ENCODE measurements at places on chromosomes 6 and 20.

GRCh38 chr6:25446830-25447569 is 167.8 kb downstream of the CARMIL1 start:
- no peak for DNase-seq

DNA sequence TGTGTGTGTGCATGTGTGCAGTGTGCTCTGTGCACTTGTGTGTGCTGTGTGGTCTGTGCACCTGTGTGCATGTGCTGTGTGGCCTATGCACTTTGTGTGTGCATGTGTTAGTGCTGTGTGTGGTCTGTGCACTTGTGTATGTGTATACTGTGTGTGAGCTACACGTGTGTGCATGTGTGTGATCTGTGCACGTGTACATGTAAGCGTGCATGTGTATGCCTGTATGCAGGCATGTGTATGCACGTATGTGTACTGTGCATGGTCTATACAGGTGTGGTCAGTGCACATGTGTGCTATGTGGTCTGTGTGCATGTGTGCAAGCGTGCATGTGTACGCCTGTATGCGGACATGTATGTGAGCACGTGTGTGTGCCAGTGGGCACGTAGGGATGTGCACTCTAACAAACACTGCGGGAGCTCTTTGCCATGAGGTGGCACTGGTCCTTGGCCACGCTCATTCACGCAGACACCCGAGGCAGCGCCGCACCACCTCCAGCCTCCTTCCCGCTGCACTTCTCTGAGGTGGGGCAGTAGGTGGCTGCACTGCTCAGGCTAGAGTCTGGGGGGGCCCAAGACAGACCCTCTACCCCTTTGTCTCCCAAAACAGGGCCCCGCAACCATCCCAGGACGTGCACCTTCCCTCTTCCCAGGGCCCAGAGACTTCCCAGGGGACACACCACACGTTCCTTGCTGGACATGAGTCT is 42.4 kb upstream of the CHRNA4 start:
- DNase-seq, result no peak

DNA sequence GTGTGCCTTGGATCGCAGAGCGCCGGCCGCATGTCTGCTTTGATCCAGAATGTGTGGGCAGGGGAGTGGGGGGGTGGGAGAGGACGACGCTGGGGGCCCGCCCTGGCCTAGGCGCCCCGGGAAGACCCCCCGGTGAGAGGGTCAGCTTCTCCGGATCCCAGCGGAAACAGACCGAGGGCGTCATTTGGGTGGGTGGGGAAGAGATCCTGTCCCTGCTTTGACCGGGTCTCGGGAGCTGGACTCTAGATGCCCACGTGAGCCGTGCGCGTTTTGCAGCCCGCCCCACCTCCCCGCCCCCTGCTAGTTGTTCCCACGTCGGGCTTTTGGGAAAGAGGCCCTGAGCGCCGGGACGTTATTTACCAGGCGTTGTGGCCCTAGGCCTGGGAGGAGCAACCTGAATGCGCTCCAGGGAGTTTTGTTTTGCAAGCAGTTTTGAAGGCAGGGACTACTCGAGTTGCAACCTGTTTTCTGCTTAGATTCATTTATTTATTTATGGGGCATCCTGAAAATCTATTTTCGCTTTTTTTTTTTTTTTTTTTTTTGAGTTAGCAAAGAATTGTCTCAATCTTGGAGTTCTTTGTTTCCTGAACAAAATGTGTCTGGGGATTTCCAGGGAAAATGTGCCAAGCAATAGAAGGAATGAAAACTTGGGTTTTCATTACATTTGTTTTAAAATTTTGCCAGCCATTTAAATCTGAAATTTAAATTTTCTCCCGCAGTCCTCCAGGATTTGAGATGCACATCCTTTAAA is 1.6 kb downstream of the DSP start:
- no peak for DNase-seq

GRCh38 chr6:4355241-4355640 is 219.9 kb upstream of the ECI2 start:
- no peak for DNase-seq

DNA sequence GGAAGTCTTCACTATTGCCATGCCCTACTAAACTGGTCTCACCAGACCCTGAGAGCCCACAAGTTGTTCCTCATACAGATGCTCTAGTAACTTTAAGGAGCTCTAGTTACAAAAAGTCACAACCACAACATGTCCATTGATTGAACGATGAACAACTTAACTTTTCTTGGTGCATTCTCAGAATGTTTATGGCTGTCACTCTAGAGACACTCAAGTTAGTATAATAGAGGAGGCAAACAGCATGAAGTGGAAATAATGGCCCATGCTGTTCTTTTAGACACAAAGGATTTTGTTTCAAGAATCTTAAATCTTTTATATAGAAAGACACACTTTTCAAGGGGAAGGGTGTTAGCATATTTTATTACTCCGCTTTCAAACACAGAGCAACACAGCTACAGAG is 934.4 kb downstream of the HACE1 start:
- no peak for DNase-seq

DNA sequence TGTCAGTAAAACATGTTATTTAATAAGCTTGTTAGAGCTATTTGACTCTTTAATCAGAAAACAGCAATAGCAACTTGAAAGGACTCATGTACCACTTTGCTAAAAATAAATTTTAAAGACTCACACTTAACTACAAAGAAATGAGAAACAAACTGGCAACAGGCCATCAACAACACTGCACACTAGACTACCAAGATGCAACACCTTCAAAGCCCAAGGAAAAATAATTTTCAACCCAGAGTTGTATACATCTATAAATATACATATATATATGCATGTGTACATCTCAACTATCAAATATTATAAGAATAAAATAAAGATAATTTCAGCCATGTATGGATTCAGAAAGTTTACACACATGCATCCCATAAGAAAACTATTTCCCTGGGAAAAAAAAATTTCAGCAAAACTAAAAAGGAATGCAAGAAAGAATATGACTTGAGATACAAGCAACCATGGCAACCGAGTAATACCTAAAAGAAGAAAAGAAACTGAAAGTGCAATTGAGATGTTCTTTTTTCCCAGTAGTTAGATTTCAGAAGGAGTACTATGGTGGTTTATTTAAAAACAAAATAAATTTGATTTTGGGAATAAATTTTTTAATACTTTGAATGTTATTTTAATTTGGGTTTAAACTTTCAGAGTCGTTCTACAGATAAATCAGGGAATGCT is 303.8 kb downstream of the UBE3D start:
- DNase-seq, result no peak

DNA sequence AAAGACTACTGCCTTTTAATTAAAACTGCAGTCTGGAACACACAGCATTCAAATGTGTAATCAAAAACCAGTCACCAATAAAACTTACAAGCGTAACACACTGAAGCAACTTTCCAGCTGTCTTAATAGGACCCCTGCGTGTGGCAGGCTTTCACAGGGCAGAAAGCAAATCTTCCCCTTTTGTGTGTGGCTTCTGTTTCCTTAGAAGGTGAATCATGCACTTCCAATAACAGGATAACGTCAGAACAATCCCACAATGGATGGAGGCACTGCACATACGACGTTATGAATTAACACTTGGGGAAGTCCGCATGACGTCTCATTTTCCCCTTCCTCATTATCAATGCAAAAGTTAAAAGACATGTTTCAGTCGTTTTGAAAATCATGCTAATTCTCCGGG is 44.8 kb downstream of the INSM1 start:
- DNase-seq, result no peak
